ENCODE measurements at places on chromosomes 16 and 17.

- DNase-seq: no peak
- no peak overlapping the region for H3K4me3 ChIP-seq
- H3K27me3 ChIP-seq: no peaks in the 10 kb centered on the region
- no peaks in the 10 kb centered on the region for H3K4me1 ChIP-seq
Observed at GRCh38 chr16:27341549-27341948, 27.8 kb downstream of the IL4R start.

- no peaks in the 10 kb centered on the region for H3K4me1 ChIP-seq
- no peak overlapping the region for H3K27ac ChIP-seq
- no peaks in the 10 kb centered on the region for H3K27me3 ChIP-seq
- no peak overlapping the region for H3K4me3 ChIP-seq
- no peaks in the 10 kb centered on the region for H3K36me3 ChIP-seq
Observed at GRCh38 chr17:63946440-63947363, 14.6 kb upstream of the CD79B start.

DNA sequence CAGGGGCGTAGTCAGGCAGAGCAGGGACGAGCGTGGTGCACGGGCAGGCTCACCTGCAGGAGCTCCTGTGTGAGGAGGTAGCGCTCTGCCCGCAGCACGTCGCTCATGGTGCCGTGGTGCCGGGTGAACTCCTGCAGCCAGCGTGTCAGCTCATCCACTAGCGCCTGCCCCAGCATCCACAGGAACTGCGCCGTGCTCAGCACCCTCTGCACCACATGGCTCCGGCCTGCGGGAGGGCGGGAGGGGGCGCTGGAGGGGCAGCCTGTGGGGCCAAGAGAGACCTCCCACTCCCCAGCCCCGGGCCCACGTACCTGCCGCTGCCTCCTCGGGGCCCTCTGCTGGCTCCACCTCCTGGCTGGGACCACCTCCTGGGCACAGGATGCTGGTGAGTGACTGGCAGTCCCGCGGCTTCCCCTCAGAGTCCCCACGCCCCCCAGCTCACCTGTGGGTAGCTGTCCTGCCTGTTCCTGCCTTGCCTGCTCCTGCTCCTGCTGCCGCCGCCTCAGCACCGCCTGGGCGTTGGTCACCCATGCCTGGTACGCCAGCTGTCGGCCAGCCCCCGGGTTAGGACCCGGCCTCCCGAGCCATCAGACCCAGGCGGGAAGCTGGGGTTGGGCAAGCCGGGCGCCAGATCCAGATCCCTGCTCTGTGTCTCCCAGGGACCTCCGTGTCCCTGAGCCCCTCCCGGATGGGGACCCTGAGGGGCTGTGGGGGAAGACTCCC, 16.6 kb downstream of the CTU2 start:
- H3K4me3 ChIP-seq: no peak overlapping the region
- H3K4me1 ChIP-seq: no peaks in the 10 kb centered on the region
- H3K27ac ChIP-seq: no peak overlapping the region
- H3K36me3 ChIP-seq: no peaks in the 10 kb centered on the region
- H3K27me3 ChIP-seq: no peaks in the 10 kb centered on the region
- no peak for DNase-seq

GRCh38 chr16:27642756-27643155, 92.8 kb downstream of the KATNIP start:
- H3K4me1 ChIP-seq: peaks cover 9% of the 10 kb centered on the region
- no peaks in the 10 kb centered on the region for H3K27me3 ChIP-seq
- no peak for DNase-seq
- no peaks in the 10 kb centered on the region for H3K36me3 ChIP-seq
- no peak overlapping the region for H3K27ac ChIP-seq

- H3K4me3 ChIP-seq: no peak overlapping the region
- H3K4me1 ChIP-seq: peaks cover 9% of the 10 kb centered on the region
- H3K36me3 ChIP-seq: no peaks in the 10 kb centered on the region
- no peaks in the 10 kb centered on the region for H3K27me3 ChIP-seq
Observed at GRCh38 chr16:88665148-88665547, 2.3 kb upstream of the MVD start.

GRCh38 chr17:38616361-38616760, 10.6 kb upstream of the SRCIN1 start:
- H3K4me1 ChIP-seq: no peaks in the 10 kb centered on the region
- no peak overlapping the region for H3K27ac ChIP-seq
- H3K4me3 ChIP-seq: no peak overlapping the region
- no peaks in the 10 kb centered on the region for H3K36me3 ChIP-seq
- no peak for DNase-seq

GRCh38 chr16:2928796-2929195, 17.1 kb downstream of the FLYWCH1 start:
- H3K4me1 ChIP-seq: peaks cover 27% of the 10 kb centered on the region
- no peak overlapping the region for H3K27ac ChIP-seq
- no peaks in the 10 kb centered on the region for H3K27me3 ChIP-seq
- H3K36me3 ChIP-seq: no peaks in the 10 kb centered on the region

DNA sequence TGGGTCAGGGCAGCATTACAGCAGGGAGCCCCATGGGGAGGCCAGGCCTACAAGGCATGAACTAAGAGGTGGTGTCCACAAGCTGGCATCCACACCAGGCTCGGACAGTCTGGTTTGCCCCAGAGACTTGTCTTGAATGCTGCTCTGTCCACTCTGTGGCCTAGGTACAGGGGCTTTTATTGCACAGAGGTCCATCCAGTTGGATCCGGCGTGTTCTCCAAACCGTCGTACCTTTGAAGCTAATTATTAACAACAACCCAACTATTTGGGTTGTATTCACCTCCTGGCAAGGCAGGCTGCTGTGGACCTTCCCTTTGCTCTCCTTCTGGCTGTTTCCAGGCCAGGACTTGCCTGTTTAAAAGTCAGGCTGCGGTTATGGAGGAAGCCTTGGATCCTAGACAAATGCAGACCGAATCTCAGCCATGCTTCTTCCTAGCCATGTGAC, 123.4 kb downstream of the CLEC16A start:
- peaks cover 7% of the 10 kb centered on the region for H3K36me3 ChIP-seq
- H3K27me3 ChIP-seq: no peaks in the 10 kb centered on the region
- no peak for DNase-seq
- no peaks in the 10 kb centered on the region for H3K4me1 ChIP-seq
- H3K27ac ChIP-seq: no peak overlapping the region

DNA sequence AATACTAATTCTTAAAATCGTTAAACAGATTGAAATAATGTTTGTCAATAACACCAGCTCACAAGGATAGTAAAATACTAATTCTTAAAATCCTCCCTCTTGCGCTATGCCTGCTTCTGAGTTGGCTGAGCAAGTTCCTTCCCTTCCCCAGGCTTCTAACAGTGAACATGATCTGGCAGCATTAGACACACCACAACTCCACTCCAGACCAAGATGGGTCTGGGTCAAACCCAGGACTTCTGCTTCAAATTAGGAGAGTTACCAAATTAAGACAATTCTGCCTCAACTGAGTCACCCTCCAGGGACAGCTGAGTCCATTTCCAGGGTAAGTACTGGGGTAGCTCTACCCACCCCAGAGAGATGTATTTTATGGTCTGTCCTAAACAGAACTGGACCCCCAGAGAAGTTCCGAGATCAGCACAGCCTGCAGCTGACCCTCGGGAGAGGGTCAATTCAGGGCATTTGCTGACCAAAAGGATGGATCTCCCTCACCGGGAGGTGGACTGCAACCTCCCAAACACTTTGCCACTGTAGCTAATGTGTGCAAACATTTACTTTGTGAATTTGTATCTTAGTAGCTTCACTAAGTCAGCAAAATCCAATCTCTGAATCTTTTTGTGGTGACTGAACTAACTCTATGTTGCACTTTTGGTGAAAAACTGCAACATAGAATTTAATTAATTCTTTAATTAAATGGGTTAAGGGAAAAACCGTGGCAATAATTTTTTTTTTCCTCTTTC, 48.8 kb downstream of the ADCY9 start:
- H3K27ac ChIP-seq: peak overlapping the region; percentile 13
- H3K27me3 ChIP-seq: no peaks in the 10 kb centered on the region
- no peak overlapping the region for H3K4me3 ChIP-seq
- H3K36me3 ChIP-seq: no peaks in the 10 kb centered on the region

GRCh38 chr17:17156511-17156910, 49.6 kb downstream of the PLD6 start:
- peaks cover 23% of the 10 kb centered on the region for H3K4me1 ChIP-seq
- no peaks in the 10 kb centered on the region for H3K36me3 ChIP-seq
- H3K27ac ChIP-seq: no peak overlapping the region
- H3K4me3 ChIP-seq: no peak overlapping the region

GRCh38 chr16:3824121-3824795, 56.3 kb downstream of the CREBBP start:
- peaks cover 86% of the 10 kb centered on the region for H3K4me1 ChIP-seq
- H3K27me3 ChIP-seq: no peaks in the 10 kb centered on the region
- H3K27ac ChIP-seq: no peak overlapping the region
- no peak overlapping the region for H3K4me3 ChIP-seq
- H3K36me3 ChIP-seq: no peaks in the 10 kb centered on the region

DNA sequence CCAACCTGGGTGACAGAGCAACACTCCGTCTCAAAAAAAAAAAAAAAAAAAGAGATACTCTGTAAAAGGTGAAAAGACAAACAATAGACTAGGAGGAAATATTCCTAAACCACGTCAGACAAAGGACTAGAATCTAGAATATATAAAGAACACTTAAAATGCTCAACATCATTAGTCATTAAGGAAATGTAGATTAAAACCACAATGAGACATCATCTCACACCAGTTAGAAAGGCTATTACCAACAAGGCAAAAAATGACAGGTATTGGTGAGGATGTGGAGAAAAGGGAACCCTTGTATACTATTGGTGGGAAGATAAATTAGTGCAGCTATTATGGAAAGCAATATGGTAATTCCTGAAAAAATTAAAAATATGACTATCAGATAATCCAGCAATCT, 903.1 kb upstream of the SOX9 start:
- no peak overlapping the region for H3K4me3 ChIP-seq
- no peaks in the 10 kb centered on the region for H3K36me3 ChIP-seq
- no peak for DNase-seq

DNA sequence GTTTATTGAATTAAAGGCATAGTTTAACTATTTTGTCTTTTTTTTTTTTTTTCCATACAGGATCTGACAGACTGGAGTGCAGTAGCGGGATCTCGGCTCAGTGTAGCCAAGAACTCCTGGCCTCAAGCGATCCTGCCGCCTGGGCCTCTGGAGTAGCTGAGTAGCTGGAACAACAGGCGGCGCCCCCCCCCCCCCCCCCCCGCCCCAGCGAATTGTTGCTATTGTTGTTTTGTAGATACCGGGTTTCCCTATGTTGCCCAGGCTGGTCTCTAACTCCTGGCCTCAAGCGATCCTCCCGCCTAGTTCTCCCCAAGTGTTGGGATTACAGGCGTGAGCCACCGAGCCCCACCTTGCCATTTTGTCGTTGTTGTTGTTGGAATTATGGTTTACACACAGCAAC, 1.3 kb upstream of the CENPV start:
- H3K27ac ChIP-seq: no peak overlapping the region
- H3K4me3 ChIP-seq: no peak overlapping the region
- peaks cover 18% of the 10 kb centered on the region for H3K4me1 ChIP-seq
- H3K27me3 ChIP-seq: no peaks in the 10 kb centered on the region

- no peaks in the 10 kb centered on the region for H3K27me3 ChIP-seq
- H3K4me3 ChIP-seq: no peak overlapping the region
- DNase-seq: no peak
- peaks cover 12% of the 10 kb centered on the region for H3K4me1 ChIP-seq
- H3K36me3 ChIP-seq: no peaks in the 10 kb centered on the region
- no peak overlapping the region for H3K27ac ChIP-seq
Observed at GRCh38 chr17:48490451-48490892, 40.3 kb downstream of the HOXB1 start.

GRCh38 chr16:61897657-61898056, 138.6 kb downstream of the CDH8 start:
- H3K4me1 ChIP-seq: no peaks in the 10 kb centered on the region
- no peak overlapping the region for H3K27ac ChIP-seq
- H3K36me3 ChIP-seq: no peaks in the 10 kb centered on the region
- no peaks in the 10 kb centered on the region for H3K27me3 ChIP-seq
- no peak overlapping the region for H3K4me3 ChIP-seq

- no peak overlapping the region for H3K4me3 ChIP-seq
- no peaks in the 10 kb centered on the region for H3K36me3 ChIP-seq
- DNase-seq: no peak
- H3K27me3 ChIP-seq: no peaks in the 10 kb centered on the region
Observed at GRCh38 chr17:18033442-18034099, 5.4 kb downstream of the ATPAF2 start.

- no peaks in the 10 kb centered on the region for H3K36me3 ChIP-seq
- no peak overlapping the region for H3K27ac ChIP-seq
- DNase-seq: no peak
- H3K4me3 ChIP-seq: no peak overlapping the region
- H3K4me1 ChIP-seq: no peaks in the 10 kb centered on the region
Observed at GRCh38 chr16:19853742-19854542, 30.7 kb downstream of the GPRC5B start.

- DNase-seq: no peak
- no peaks in the 10 kb centered on the region for H3K36me3 ChIP-seq
- no peak overlapping the region for H3K4me3 ChIP-seq
- H3K27ac ChIP-seq: no peak overlapping the region
- H3K4me1 ChIP-seq: no peaks in the 10 kb centered on the region
Observed at GRCh38 chr17:1890758-1891450, 61.1 kb downstream of the RPA1 start.

GRCh38 chr17:14499976-14500375, 199.1 kb downstream of the HS3ST3B1 start:
- DNase-seq: no peak
- no peaks in the 10 kb centered on the region for H3K27me3 ChIP-seq
- H3K36me3 ChIP-seq: no peaks in the 10 kb centered on the region
- no peaks in the 10 kb centered on the region for H3K4me1 ChIP-seq
- H3K4me3 ChIP-seq: no peak overlapping the region
- H3K27ac ChIP-seq: no peak overlapping the region

GRCh38 chr16:51062039-51062438, 89.0 kb downstream of the SALL1 start:
- DNase-seq: no peak
- H3K4me1 ChIP-seq: no peaks in the 10 kb centered on the region
- H3K4me3 ChIP-seq: no peak overlapping the region
- no peaks in the 10 kb centered on the region for H3K27me3 ChIP-seq
- H3K36me3 ChIP-seq: no peaks in the 10 kb centered on the region

DNA sequence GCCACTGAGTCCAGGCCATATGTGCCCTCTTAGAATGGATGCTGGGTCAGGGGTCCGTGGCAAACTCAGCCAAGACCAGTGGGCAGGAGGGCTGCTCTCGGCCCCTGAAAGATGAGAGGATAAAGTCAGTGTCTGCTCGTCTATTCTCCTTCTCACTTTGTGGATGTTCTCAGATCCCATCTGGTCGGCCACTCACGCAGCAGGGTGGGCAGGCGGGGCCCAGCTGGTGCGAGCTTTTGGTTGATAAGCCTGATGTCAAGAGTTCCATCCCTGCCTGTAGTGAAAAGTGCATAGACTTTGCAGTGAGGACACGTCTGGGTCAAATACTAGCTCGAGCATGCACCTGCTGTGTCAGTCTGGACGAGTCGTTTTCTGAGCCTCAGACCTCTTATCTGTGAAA, 556.2 kb upstream of the EEF2KMT start:
- DNase-seq: no peak
- H3K4me3 ChIP-seq: no peak overlapping the region
- no peaks in the 10 kb centered on the region for H3K4me1 ChIP-seq
- no peaks in the 10 kb centered on the region for H3K27me3 ChIP-seq

- H3K36me3 ChIP-seq: no peaks in the 10 kb centered on the region
- no peak overlapping the region for H3K4me3 ChIP-seq
- H3K4me1 ChIP-seq: no peaks in the 10 kb centered on the region
Observed at GRCh38 chr16:80100846-80101451, 439.8 kb upstream of the DYNLRB2 start.

GRCh38 chr16:55842369-55843104, 9.6 kb upstream of the CES1 start:
- no peaks in the 10 kb centered on the region for H3K36me3 ChIP-seq
- H3K4me3 ChIP-seq: no peak overlapping the region
